ENCODE measurements at places on chromosomes 16 and 17.
A peak's percentile ranks its signal among the peaks of the same experiment; 100 is the strongest.

DNA sequence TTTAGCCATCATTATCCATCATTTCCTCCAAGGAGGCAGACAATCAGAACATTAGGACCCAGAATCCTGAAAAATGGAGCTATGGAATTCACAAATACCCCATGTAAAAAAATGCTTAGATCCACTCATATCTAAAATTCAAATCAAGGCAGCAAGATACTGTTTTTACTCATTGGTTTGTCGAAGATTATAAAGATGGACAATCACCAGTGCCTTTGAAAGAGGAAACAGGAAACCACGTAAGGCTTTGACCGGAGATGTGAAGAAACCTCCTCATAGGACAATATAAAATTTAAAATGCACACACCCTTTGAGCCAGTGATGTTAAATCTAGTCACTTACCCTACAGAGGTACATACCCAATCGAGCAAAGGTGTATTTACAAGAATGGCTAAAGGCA lies 130.0 kb downstream of the XYLT1 start:
- no peak for DNase-seq

DNA sequence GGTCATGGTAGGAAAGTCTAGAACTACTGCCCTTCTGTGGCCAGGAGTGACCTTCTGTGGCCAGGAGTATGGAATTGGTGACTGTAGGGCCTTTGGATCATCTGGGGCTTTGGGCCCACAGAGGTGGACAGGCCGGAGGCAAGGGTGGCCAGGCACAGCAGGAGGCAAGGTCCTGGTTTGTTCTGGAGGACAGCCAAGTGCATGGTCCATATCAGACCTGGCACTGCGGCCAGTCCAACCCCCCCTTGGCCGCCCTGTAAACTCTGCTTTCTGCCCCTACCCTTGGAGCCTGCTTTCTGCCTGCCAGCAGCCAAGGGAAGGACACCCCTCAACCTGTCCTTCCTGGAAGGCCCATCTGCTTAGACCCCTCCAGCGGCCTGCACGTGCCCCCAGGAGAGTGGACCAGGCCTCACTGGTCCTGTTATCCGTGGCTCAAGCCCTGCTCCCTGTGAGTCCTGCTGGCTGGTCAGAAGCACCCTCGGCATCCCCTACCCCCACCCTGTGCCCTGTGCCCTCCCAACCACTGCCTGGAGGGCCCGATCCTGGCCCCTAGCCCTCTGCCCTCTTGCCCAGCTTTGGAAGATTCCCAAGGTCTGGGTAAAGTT lies 2.3 kb upstream of the DCXR start:
- no peak for DNase-seq

- DNase-seq: no peak
These were observed 50.8 kb downstream of the PITPNM3 start for GRCh38 chr17:6505425-6506142.

DNA sequence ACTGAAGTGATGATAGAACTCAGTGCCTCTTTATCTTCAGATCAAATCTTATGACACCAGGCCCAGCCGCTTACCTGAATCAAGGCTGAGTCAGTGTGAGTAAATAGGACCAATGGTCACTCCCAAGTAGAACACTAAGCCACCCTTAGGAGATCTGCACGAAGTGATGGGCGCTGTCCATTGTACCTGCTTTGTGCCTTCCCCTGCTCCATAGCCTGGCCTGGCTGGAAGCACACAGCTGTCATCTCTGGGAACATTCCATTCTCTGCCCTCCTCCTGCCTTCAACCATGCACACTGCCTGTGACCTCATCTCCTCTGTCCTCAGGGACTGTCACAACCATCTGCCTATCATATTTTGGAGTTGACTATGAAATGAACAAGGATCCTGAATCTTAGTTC lies 279.5 kb upstream of the ASIC2 start:
- no peak for DNase-seq

DNA sequence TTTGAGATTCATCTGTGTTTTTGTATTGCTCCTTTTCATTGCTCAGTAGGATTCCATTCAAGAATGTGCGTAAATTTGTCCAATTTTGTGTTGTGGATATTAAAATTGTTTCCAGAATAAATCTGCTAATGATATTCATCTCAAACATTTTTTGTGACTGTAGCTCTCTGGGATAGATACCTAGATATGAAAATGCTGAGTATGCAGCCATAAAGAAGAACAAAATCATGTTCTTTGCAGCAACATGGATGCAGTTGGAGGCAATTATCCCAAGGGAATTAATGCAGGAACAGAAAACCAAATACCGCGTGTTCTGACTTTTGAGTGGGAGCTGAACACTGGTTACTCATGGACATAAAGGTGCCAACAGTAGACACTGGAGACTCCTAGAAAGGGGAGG lies 40.2 kb upstream of the ATF7IP2 start:
- no peak for DNase-seq

DNA sequence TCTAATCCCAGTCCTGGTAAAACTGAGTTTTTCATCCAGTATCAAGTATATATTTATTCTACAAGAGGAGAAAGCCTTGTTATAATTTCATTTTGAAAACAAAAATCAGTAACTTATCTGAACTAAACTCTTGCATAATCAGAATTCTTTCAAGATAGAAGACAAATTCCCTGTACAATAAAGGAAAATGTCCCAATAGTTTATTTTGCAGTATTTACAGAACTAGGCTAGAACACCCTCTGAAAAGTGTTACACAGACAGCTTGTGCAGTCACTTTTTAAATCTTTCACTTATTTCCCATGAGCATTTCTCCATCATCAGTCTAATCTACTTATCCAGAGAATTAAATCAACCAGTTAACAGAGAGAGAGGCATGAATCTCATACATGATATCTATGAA lies 48.5 kb downstream of the SPOP start:
- no peak for DNase-seq

DNA sequence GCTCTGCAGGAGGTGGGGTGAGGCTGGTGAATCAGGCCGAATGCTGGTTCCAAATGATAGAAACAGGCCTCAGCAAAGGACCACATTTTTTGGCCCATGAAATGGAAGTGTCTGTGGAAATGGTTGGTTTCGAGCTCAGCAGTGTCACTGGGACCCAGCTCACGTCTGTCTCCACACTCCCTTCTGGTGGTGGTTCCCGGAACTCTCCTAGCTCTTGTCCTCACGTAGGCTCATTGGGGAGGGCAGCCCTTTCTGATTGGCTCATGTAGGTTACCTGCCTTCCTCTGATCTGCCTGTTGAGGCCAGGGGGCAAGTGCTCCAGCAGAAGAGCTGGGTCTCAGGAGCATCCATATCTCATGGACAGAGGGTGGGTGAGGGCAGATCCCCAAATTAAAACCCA lies 4.0 kb downstream of the ALG1 start:
- no peak for DNase-seq

DNA sequence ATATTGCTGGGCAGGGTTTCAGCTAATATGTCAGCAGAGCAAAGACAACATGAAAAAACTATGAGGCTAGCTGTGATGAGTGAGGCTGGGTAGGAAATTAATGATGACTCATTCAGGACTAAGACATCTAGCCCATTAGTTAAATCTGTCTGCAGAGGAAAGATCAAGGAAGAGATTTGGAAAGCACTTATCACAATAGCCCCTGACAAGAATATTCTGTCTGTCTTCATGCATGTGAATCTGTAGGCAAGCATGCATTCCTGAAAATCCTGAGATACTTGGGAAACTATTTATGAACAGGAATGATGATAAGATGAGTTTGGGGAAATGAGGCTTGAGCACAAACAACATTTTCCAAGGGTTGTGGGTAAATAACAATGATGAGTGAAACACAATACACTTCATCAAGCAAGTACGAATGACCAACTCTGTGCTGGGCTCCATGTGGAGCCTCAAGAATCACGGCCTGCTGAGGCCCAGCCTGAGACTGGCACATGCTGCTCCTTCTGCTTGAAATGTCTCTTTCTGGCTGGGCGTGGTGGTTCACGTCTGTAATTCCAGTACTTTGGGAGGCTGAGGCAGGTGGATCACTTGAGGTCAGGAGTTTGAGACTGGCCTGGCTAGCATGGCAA lies 96.5 kb upstream of the ASIC2 start:
- no peak for DNase-seq

- no peak for DNase-seq
These were observed at the start of gene FBXL16 for GRCh38 chr16:705431-706188. Gene FBXL16, minus strand, starts transcription at chr16:705801. Its CDS starts 8,396 bp downstream, at chr16:697405.

GRCh38 chr16:48330841-48331192 lies 54.4 kb downstream of the SIAH1 start:
- DNase-seq: no peak

DNA sequence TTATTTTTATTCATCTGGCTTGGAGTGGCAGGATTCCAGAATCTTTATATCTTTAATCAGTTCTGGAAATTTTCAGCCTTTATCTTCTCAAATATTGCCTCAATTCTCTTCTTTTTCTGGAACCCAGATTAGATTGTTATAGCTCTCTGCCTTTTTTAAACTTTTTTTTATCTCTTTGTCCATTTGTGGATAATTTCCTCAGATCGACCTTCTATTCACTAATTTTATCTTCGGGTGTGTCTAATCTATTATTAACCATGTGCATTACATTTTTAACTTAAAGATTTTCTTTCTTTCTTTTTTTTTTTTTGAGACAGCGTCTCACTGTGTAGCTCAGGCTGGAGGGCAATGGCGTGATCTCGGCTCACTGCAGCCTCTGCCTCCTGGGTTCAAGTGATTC lies 5.2 kb upstream of the ZFP90 start:
- DNase-seq: no peak

- no peak for DNase-seq
These were observed 35.2 kb downstream of the GJC1 start for GRCh38 chr17:44794851-44795413.

- no peak for DNase-seq
These were observed 5.2 kb downstream of the MINK1 start for GRCh38 chr17:4838309-4838785.

DNA sequence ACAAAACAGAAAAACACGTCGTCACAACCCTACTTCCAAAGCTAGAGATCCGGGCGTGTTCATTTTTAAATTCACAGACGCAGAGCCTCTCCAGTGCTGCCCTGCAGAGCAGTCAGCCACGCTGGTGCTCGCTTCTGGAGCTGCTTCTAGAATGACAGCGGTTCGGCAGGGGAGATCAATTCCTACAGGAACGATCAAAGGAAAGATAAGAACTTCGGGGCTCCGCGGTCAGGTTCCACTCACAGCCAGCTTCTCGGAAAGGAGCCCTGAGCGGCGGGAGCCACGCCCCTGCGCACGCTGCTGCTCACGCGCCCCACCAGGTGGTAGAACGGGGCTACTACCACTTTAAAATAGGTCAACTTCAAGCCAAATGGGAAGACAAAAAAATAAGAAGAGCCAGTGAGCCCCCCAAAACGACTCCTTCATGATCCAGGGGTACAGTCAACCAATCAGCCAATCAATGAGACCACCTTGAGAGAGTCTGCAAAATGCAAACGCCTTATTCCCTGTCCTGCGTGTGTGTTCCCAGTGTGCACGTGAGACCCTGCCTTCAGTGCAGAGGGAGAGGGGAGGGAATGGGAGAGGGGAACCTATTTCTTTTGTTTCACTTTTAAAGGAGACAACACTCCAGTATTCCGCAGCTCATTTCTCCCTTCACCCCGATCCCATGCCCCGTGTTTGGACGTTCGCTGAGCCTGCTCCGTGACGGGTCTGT lies 209.7 kb downstream of the RBFOX3 start:
- DNase-seq: peak; percentile 67

- DNase-seq: no peak
These were observed 15.5 kb upstream of the CMIP start for GRCh38 chr16:81429045-81429521.

- no peak for DNase-seq
These were observed 12.9 kb downstream of the SLC13A5 start for GRCh38 chr17:6699997-6700947.
